Stimulated activated CD4-positive, alpha-beta T cell treated with anti-CD3 and anti-CD28 coated beads, Interleukin-1b, Interleukin-23, amount 100 ng/mL, for 24 hours (primary cell): ENCODE measurements at places on chromosomes 11 and 22.

DNA sequence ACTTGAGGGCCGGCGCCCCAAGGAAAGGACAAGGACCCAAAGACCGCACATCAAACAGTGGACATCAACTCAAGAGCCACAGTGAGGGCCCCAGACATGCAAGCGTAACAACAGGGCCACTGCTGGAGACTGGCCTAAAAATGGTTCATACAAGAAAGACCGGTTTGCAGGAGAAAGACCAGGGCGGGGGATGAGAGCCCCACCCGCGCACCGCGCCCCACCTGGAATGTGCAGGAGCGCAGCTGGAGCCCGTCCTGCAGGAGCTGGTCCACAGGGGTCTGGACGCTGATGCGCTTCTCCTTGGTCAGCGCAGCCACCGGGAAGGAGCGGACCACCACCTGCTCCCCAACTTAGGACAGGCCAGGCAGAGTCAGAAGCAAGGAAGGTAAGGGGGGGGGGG is 13.9 kb downstream of the SBF1 start:
- no peak for DNase-seq

- no peak for DNase-seq
These were observed 51.5 kb upstream of the CHORDC1 start for GRCh38 chr11:90274362-90274761.

DNA sequence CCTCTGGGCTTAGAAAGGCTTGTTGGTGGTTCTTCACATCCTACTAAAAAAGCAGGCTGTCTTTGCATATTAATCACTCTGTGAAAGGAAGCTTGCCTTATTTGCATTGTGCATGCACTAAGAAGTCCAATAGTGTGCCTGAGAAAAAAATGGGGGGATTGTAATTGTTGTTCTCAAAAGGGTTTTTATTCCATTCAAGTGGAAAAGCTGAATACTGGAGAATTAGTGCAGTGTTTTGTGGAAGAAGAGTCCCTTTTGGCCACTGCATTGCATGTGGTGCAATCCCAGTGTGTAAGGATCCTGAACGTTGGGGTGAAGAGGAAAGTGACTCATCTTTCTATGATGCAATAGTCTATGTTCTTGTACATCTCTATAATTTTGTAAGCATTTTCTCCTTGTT is 16.5 kb downstream of the NCAM1 start:
- DNase-seq, result no peak

DNA sequence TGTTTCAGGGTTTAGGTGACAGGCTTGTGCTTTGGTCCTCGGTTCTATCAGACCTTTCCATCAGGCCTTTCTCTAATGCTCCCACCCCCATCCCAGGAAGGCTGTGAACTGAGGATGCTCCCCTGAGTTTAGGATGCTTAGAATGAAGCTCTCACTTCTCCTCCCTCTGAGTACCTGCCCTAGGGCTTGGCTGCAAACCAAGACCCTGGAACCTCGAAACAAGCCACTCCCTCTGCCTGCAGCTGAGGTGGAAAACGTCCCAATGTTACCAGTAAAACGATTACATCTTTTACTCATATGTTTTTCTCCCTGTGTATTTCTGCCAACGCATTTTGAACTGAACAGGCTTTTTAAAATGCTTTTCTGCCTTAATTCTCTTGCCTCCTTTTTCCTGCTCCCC is 54.5 kb upstream of the BMAL1 start:
- no peak for DNase-seq

DNA sequence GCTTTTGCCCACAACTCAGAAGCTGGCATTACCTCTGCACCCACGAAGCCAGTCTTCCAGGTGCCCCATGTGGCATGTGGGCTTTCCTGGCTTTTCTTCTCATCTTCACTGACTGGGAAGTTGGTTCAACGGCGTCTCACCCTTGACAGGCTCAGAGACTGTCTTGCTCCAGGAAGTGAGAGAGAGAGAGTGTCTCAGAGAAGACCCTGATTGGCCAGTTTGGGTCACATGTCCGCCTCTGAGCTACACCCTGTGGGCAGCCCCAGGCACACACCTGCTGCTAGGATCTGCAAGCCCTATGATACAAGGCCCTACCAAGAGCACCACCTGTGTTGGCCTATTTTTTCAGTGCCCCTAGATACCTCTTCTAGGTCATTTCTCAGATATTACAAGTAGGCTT is 39.0 kb downstream of the RTL6 start:
- no peak for DNase-seq

GRCh38 chr11:31856248-31856647 is 45.1 kb upstream of the PAX6 start:
- no peak for DNase-seq

GRCh38 chr11:121464352-121464946 is 11.7 kb upstream of the SORL1-AS1 start:
- peak; percentile 70 for DNase-seq

DNA sequence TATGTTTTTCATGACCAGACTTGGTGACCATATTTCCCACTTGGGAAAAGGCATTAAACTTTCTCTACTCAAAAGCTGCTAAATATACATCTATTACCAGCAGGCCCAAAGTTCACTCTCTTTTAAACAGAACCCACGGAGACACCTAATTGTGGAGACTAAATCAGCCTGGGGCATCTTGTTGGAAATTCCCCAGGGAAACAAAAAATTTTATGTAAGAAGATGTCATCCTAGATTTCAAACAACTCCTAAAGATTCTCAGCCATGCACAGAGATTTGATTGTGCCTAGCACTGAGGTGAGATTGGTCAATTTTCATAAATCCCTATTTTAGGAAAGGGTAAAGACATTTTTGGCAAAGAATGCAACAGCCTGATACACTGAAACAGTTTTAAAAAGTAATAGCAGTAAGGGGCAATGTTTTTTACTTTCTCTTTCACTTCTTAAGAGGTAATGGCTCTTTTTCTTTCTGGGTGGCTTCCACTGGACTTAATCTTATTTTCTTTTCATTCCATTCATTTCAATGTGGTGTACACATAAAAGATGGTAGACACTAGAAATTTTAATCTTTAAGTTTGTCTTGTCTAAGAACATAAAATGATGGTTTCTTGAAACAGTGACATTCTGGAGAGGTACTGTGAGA is 9.6 kb downstream of the OR52N2 start:
- DNase-seq, result no peak

- DNase-seq, result no peak
These were observed 20.1 kb downstream of the DGCR6L start for GRCh38 chr22:20299746-20300136.

GRCh38 chr11:123601136-123601535 is 53.3 kb downstream of the SCN3B start:
- no peak for DNase-seq

GRCh38 chr11:12009617-12010321 is 1.3 kb upstream of the DKK3 start:
- DNase-seq, result no peak

DNA sequence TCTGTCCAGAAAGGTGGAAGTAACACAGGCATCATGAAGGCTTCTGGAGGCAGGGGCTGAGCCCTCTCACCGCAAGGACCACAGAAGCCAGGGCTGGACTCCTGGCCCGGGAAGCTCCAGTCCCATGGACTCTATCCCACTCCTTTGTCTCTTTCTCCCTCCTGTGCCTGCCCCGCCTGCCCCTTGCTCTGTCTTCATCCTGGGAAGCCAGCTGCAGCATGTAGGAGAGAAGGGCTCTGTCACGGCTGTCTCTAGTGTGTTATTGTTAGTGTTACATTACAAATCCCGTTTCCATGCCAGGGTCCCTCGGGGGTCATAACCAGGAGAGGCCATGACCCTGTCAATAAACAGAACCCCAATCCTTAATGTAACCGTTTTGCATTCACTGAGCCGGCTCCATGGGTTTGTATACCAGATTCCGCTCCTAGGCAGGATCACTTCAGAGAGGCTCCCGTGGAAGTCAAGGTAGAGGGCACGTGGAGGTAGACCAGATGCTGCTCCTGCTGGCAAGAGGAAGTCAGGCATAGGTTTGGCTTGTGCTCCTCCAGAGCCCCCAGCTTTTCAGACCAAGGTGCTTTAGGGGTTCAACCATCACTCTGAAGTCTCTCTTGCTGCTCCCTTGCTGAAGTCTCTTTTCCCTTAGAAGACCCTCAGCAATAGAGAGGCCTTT is 293.2 kb downstream of the ETS1 start:
- no peak for DNase-seq

DNA sequence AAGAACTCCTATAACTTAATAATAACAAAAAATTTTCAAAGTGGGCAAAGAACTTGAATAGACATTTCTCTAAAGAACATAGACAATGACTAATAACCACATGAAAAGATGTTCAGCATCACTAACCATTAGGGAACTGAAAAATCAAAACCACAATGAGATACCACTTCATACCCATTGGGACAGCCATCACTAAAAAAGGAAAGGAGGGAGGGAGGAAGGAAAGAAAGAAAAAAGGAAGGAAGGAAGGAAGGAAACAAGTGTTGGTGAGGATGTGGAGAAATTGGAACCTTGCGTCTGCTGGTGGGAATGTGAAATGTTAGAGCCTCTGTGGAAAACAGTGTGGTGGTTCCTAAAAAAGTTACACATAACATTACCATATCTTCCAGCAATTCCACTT is 55.8 kb downstream of the MS4A13 start:
- no peak for DNase-seq

- no peak for DNase-seq
These were observed 16.9 kb upstream of the SPTY2D1 start for GRCh38 chr11:18650859-18651557.

DNA sequence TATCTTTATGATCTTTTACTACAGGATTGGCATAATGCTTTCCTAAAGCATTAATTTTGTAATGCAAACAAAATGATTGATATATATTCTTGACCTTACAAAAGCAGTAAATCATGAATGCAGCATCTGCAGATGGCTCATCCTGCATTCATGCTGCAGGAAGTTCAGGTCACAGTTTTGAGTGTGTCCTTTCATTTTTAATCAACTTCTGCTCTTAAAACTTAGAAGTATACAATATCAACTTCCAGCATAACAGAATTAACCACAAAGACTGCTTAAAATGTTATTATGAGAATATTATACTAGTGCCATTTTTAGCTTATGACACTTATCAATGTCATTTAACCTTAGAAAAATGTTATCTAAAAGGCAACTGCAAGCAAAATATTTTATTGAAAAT is 54.0 kb downstream of the SLC36A4 start:
- no peak for DNase-seq

GRCh38 chr11:80330264-80330663 is 889.4 kb upstream of the TENM4 start:
- no peak for DNase-seq

DNA sequence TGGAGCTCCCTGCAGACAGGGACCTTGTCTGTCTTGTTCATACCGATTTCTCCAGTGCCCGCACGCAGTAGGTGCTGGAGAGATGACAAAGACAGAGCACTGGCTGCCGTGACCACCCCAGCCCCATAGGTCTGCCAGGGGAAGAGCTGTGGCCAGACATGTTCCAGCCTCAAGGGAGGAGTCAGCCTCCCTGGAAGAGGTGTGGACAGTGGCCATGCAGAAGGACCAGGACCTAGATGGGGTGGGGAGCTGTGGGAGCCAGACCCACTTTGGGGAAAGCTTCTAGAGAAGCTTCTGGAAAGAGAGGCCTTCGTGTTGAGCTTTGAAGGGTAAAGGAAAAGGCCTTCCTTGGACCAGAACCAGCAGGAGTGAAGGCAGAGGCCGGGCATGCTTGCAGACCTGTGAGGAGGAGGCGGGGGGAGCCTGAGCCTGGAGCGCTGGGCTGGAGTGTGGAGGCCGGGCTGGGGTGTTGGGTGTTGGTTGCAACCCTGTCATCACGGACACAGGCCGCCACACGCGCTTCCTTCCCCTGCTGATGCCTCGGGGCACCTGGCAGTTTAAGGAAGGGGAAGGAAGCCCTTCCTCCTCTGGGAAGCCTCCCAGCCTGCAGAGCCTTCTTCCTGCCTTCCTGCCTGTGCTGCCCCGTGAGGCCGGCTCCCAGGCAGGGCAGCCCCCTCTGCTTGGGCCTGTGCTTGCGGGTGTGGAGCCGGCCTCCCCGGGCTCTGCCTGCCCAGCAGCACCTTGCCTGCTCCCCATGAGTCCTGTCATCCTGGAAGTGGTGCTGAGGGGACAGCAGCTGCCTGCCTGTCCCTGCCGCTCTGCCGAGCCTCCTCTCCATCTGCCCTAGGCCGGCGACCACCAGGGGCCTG is 12.3 kb downstream of the RELT start:
- no peak for DNase-seq

- DNase-seq, result no peak
These were observed 33.8 kb downstream of the EHF start for GRCh38 chr11:34654483-34655334.

- DNase-seq, result no peak
These were observed 18.5 kb downstream of the APLP2 start for GRCh38 chr11:130088217-130088616.

GRCh38 chr22:31826443-31826842 is 72.6 kb downstream of the DEPDC5 start:
- DNase-seq, result no peak

DNA sequence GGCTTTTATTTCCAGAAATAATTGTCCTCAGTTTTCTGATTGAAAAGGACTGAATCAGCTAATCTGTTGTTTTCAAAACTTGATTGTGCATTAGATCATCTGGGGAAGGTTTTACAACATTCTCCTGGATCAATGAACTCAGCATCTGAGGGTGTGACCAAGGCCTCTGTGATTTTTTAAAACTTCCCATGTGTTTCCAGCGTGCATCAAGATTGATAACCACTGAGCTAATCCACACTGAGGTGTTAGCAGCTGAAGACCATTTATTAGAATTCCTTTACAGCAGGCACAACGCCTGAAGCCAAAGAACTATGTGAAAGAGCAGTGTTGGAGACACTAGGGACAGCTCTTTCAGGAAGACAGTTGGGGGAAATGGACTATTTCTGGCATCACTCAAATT is 10.2 kb downstream of the VSTM5 start:
- no peak for DNase-seq

DNA sequence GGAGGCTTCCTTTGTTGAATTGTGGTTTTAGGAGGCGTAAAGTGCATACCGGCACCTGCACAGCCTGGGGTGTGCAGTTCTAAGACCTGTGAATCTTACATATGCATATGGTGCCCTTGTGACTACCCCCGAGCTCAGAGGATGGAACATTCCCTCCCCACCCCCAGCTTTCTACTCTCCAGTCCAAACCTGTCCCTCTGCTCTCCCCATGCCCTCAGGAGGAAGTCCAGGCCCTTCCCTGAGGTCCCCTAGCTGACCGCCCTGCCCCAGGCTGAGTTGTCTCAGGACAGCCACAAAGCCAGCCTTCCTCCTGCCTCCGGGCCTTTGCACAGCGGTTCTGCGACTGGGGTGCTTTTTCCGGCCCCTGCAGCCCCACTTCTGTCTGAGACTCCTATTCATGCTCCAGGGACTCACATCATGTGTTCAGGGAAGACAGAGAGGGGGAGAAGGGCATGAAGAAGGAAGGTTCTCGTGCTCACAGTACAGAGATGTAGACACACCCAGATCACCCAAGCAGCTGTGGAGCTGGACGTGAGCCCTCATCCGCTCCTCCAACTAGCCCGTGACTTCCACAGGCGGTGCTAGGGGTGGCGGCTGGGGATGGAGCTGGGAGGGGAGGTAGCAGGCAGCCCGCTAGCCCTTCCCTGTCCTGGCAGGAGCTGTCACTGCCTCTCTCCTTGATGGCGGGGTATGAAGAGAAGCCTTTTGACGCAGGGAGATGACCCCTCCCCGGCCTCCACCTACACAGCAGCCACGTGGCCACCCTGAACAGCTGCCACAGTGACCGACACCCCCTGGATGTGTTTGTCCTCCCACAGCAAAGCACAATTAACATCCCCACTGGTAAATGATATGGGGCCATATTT is 50.8 kb downstream of the FLRT1 start:
- no peak for DNase-seq

GRCh38 chr22:31448382-31448781 is 41.3 kb downstream of the EIF4ENIF1 start:
- DNase-seq, result no peak

GRCh38 chr22:32245042-32245441 is 10.1 kb downstream of the SLC5A4 start:
- DNase-seq, result no peak
